ENCODE measurements at places on chromosomes 5 and 9.

GRCh38 chr5:130884023-130884422 is 281.0 kb downstream of the HINT1 start:
- DNase-seq: no peak

DNA sequence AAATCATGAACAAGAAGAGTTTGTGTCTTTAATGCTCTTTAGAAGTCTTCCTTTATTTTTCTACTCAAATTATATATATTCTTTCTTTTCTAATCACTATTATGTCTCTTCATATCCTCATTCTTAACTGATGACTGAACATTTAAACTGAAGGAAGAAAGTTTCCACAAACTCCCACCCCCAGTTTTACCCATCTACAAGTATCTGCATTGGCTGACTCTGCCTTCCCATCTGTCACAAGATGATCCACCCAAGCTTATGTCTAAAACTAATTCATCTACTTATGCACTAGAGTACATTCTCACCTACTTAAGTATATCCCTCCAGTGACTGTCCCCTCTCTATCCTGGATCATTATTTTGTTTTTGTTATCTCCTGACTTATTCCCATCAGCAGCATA is 344.5 kb downstream of the PRR16 start:
- DNase-seq: no peak

GRCh38 chr5:32210151-32210550 is 36.0 kb upstream of the GOLPH3 start:
- no peak for DNase-seq

DNA sequence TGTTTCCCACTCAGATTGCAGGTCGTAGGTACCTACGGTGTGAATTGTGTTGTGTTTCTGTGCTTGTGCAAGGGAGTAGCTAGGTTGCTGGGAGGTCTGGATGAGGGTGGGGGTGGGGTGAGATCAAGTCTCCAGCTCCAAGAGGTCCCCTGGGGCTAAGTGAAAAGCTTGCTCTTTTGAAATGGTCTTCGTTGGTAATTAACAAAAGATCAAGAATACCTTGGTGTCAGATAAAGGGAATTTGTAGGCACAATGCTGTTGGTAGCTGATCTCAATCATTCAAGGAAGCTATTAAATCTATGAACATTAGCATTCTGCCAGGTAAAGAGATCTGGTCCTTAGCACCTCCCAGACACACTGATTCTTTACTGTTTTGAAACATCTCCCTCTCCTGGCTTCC is 928 bp upstream of the PCDHGC4 start:
- DNase-seq: no peak

DNA sequence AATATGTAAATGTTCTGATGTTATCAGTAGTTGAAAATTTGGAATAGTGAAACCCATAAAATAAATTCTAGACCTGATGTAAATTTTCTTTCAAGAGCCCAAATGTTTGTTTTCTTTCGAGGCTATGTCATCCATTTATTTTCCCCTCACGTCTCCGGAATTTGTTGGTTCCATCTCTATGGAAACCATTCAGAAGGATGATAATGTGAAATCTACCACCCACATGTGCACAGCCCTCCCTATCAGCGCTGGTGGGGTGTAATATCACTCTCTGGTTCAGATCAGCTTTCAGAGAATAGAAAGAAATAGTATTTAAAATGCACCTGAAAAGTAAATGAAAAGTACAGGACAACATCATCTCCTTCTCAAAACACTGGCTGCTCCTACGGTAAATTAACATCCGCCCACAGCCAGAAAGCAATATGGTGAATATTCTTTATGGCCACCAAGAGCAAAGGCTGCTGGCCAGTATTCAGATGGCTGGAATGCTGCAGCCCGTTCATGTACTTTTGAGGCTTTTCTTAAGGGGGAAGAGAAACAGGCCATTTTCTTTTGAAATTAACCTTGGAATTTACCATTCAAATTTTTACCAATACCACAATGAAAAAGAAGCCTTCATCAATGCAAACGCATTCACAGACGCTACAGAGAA is 28.5 kb downstream of the GLDC start:
- DNase-seq: no peak

GRCh38 chr9:133996531-133997520 is 4.7 kb upstream of the VAV2 start:
- no peak for DNase-seq

DNA sequence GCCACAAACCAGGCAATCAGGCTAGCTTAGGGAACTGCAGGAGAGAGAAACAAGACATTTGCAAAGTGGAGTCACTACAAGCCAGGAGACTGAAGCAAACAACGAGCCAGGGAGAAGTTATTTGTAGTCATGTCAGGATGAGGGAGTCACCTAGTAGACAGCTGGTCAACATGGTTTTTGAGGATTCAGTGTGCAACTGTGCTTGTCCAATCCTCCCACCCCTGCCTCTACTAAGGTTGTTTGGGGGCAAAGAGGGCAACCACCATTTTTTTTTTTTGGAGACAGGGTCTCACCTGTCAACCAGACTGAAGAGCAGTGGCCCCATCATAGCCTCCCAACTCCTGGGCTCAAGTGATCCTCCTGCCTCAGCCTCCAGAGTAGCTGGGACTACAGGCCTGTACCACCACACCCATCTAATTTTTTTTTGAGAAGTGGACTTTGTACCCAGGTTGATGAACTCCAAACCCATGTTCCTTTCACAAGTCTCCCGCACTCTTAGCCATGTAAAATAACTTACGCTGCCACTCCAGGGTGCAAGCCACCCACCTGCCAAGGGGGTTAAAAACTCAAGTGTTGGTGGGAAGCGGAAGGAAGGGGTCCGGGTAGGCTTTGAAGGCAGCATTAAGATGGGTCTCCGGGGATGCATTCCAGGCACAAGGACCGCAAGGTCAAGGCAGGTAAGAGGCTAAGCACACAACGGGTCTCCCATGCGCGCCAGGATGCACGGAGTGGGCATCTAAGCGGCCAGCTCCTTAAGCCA is 995 bp downstream of the RPL35 start:
- DNase-seq: no peak

GRCh38 chr9:95373069-95373681 is 55.7 kb upstream of the FANCC start:
- DNase-seq: no peak

DNA sequence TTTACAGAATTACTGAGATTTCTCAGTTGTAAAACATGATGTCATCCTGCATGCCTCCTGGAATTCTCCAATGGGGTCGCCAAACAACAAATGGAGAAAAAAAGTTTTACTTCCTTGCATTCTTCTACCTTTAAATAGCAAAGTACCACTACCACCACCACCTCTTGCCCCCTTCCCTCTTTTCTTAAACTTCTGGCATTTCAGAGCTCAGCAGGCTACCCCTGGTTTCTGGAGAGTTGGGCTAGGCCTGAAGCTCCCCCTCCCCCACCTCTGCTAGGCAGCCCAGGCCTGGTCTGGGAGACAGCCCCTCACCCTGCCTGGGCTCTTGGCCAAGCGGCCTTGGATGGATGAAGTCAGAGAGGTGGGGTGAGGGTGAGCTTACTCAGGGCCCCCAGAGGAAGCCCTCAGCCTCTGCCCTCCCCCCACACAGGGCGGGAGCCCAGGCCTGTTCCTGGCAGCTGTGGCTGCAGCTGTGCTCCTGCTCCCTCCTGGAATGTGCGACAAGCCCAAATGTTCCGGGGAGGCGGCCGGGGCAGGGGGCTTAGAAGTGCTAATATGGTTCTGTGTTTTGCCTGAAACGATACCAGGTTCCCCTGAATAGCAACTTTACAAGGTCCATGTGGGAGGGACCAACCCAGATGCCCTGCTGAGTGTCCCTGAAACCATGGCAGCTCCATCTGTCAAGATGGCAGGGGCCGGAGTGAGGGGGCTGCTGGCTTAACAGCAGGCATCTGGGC is 6.0 kb upstream of the CCIN start:
- DNase-seq: no peak

- DNase-seq: no peak
Measured at GRCh38 chr5:173323106-173323798, 5.0 kb downstream of the STC2 start.

GRCh38 chr9:104748359-104749031 is 1.0 kb downstream of the NIPSNAP3A start:
- DNase-seq: no peak

DNA sequence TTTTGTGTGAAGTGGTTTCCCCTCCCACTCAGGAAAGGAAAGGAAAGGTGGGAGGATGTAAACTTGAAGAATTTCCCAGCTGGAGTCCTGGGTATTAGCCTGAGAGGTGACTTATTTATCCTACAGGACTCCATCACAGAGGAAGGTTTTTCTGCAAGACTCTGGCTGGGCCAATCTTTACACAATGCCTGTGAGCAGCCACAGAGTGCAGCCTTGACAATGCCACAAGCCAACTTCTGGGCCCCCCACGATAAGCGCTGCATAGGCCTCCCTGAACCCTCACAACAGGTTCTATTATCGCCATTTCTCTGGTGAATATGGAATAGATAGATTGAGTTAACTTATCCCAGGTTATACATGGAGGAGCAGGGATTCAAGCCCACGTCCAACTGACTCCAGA is 12.4 kb downstream of the TTC39B start:
- DNase-seq: no peak

- DNase-seq: no peak
Measured at GRCh38 chr5:115661101-115661500, 35.3 kb upstream of the TMED7 start.

DNA sequence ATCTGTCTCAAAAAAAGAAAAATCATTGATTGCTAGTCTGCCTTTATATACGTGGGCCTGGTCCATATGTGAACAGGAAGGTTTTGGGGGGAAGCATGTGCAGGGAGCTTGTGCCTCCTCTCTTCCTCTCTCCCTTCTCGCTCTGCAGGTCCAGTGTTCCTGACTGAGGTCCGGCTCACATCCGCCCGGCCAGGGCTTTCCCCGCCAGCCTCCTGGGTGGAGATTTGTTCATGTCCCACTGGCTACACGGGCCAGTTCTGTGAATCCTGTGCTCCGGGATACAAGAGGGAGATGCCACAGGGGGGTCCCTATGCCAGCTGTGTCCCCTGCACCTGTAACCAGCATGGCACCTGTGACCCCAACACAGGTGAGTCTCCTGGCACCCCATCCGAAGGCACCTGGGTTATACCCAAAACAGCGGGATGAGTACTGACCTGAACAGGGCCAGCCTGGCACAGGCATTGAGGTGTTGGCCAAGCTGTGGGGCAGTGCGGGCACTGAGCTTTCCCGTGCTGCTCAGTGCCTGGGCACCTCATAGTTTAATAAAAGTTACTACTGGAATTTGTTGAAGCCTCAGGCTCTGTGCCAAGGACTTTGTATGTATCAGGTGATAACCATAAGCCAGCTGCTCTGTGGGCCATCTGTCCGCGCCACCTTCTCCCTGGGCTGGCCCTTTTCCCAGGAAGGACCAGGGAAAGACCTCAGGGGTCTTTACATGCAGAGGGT is 39.4 kb upstream of the AIF1L start:
- DNase-seq: no peak

DNA sequence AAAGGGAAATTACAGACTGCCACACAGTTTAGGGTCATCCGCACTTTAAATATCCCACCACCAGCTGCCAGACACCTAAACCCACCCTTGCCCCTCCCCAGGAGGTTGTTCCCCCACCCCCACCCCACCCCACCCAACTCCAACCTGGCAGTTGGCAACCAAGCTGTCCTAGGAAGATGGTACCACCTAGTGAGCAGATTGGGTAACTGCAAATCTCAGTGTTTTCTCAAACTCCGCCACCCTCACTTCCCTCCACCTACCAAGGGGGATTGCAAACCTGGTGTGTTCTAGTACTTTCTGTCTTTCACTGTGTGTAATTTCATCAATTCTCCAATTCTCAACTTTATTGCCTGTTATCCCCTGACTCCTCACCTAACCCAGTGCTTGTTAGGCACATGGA is 323.8 kb upstream of the IRX2 start:
- DNase-seq: no peak

- no peak for DNase-seq
Measured at GRCh38 chr9:92312887-92313623, 12.1 kb downstream of the NOL8 start.

GRCh38 chr5:135876146-135876545 is 19.5 kb downstream of the IL9 start:
- no peak for DNase-seq

- no peak for DNase-seq
Measured at GRCh38 chr5:43174586-43174985, 17.4 kb upstream of the NIM1K start.

DNA sequence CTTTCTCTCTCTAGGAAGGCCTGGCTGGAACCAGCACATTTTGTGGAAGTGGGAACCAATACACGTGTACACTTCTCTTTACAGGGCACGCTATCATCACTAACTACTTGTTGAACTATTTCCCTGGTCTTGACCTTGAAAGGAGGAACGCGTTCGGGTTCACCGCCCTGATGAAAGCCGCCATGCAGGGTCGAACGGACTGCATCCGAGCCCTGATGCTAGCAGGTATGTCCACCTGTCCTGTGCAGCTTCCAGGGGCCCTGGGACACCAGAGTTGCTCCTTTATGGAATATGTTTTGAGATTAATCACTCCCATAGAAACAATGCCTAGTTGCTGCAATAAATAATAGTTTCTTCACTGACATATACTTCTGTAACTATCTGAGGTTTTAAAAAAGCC is 74.1 kb downstream of the ANKRD33B start:
- no peak for DNase-seq

GRCh38 chr5:139760066-139761056 is 35.2 kb upstream of the PSD2 start:
- DNase-seq: no peak

- no peak for DNase-seq
Measured at GRCh38 chr9:110933350-110934001, 104.8 kb downstream of the LPAR1 start.

GRCh38 chr9:89788434-89788833 is 183.6 kb downstream of the GADD45G start:
- DNase-seq: no peak

- DNase-seq: no peak
Measured at GRCh38 chr5:143541943-143542797, 138.7 kb upstream of the NR3C1 start.

- no peak for DNase-seq
Measured at GRCh38 chr5:69170495-69170894, 3.5 kb downstream of the CCNB1 start.

DNA sequence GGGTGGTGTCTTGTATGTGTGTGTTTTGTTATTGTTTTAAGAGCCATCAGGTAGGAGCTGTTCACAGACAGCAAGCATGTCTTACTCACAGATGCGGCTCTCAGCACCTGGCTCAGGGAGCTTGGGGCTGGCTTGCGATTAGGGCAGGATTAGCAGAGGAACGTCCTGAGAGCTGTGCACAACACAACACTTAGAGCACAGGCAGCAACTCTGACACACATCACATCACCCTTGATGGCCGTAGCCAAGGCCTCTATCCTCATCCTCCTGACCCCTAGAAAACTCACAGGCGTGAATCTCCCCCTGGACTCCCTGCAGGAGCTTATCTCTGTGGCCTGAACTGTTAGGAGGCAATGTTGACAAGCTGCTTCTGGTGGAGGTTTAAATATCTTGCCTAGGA is 7.1 kb upstream of the IL17B start:
- no peak for DNase-seq

GRCh38 chr5:102561894-102562760 is 63.3 kb upstream of the SLCO6A1 start:
- no peak for DNase-seq

- no peak for DNase-seq
Measured at GRCh38 chr9:87337335-87338087, 160.2 kb upstream of the DAPK1 start.

GRCh38 chr5:58184910-58185309 is 275.0 kb downstream of the PLK2 start:
- DNase-seq: no peak

All from stimulated activated CD8-positive, alpha-beta memory T cell treated with anti-CD3 and anti-CD28 coated beads, Interleukin-15, amount 100 ng/mL, for 48 hours (primary cell).